M059J (cell line): ENCODE measurements at places on chromosomes 2 and 18. TPM values are rescaled to one million over a fixed set of nuclear protein-coding genes. Genes with fewer than 3 reads are reported as not detected.

The RELCH gene
- total RNA-seq, result 21.1 and 38.7 TPM in 2 replicates

- DNase-seq, result no peak
These were observed at the start of gene LAMA1 for GRCh38 chr18:7117390-7118355. Gene LAMA1, minus strand, starts transcription at chr18:7117797. Its CDS starts 77 bp downstream, at chr18:7117720.

GRCh38 chr2:131085646-131086045 lies 7.6 kb downstream of the FAM168B start:
- peak; percentile 44 for DNase-seq

DNA sequence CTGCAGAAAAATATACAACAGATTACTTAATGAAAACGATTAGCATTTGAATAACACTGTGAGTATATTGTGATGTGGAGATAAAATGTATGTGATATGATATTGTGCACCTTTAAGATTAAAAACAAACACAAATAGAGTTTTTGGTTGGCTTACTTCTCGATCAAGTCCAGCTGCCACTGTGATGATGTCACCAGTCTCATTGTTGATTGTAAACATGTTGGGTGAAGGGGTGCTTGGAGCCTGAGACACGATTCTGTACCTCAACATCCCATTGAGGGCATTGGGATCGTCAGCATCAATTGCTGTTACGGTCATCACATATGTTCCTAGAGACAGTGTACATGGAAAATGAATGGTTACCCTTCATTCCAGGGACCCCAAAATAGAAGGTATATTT lies 174.1 kb downstream of the CDH2 start:
- DNase-seq, result no peak

- DNase-seq, result no peak
These were observed 51.8 kb downstream of the KCNG2 start for GRCh38 chr18:79849328-79850207.

GRCh38 chr18:74097803-74098202 lies 49.8 kb downstream of the FBXO15 start:
- no peak for DNase-seq
